ENCODE measurements at places on chromosomes 6 and 20.

- H3K27me3 ChIP-seq: no peaks in the 10 kb centered on the region
- no peaks in the 10 kb centered on the region for H3K36me3 ChIP-seq
- H3K4me3 ChIP-seq: no peak overlapping the region
- DNase-seq: no peak
- no peak overlapping the region for H3K27ac ChIP-seq
Observed at GRCh38 chr20:24892522-24892921, 56.5 kb upstream of the CST7 start.

DNA sequence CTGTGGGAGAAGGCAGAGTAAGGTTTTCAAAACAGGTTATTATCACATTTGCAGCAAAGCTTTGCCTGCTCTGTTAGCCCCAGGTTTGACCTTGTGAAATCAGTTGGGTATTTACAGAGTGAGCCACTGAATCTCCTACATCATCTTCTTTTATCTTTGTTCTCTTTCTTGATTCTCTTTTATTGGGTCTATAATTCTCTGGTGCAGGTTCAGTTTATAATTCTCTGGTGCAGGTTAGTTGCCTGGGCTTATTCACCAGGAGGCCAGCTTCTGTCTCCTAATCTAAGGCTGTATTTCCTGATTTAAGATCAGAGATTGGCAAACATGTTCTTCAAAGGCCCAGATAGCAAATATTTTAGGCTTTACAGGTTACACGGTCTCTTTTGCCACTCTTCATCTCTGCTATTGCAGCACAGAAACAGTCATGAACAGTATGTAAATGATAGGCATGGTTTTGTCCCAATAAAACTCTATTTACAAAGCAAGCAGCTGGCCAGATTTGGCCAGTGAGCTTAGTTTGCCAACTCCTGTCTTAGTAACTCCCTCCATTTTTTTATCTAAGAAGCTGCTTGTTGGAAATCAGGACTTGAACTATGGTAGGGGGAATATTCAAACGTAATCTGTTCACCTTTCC, 205.0 kb upstream of the RIMS1 start:
- H3K27me3 ChIP-seq: no peaks in the 10 kb centered on the region
- no peak overlapping the region for H3K27ac ChIP-seq
- DNase-seq: no peak
- H3K4me1 ChIP-seq: no peaks in the 10 kb centered on the region
- H3K36me3 ChIP-seq: no peaks in the 10 kb centered on the region

DNA sequence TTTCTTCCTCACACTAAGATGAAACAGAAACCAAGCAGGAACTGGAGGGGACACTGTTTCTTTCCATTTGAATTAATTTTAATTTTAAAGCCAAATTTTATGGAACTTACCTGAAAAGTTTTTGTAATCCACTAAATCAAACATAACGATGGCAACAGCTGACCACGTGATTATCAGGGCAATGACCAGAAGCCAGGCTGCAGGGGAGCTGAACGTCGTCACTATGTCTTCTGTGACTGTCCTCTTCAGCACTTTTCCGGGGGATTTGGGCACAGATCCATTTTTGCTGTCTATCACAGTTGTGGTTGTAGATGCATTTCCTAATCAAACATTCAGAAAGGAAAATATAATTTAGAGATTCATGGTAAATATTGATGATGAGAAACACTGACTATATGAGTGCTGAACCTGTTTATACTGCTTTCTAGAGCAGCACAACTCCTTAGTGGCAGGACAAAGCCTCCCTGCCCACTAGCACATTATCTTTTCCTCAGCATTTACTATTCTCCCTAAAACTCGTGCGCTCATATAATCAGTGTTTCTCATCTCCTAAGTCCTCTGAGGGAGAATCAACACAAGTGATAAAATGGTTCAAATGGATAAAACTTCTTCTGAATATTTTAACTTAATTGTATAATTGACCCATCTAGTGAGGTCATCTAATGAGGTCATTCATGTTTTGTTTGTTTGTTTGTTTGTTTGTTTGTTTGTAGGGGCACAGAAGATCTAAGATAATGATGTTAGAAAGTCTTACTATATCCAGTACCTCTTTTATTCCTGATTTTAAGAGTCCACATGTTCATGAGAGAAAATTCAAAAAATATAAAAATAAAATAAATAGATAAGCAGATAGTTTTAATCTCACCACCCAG, 65.7 kb downstream of the TRDN start:
- no peaks in the 10 kb centered on the region for H3K4me1 ChIP-seq
- H3K36me3 ChIP-seq: no peaks in the 10 kb centered on the region
- no peak overlapping the region for H3K4me3 ChIP-seq
- DNase-seq: no peak
- H3K27me3 ChIP-seq: no peaks in the 10 kb centered on the region

DNA sequence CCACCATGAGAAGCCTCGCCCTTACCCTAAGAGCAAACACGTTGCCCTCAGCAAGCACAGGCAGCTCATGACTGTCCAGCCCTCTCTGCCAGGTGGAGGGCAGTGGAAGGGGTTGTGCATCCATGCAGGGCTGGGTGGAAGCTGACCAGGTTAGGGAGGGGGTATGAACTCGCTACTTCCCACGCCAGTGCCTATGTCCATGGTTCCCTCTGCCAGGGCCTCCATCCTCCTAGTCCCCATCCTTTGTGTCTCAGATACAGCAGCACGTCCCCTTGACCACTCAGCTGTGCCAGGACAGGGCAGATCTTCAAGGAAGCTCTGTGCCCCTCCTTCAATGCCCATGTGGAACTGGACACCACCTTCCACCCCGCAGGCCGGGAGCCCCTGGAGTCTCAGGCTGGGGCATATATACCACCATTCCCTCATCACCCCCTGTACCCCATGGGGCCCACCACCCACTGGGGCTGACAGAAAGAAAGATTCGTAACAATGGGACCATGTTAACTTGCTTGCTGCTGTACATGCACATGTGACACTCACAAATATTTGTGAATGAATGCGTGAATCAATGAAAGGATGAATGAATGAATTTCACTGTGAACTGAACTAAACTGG, 90.7 kb downstream of the ANKRD60 start:
- H3K4me3 ChIP-seq: no peak overlapping the region
- H3K27ac ChIP-seq: no peak overlapping the region
- DNase-seq: no peak
- no peaks in the 10 kb centered on the region for H3K36me3 ChIP-seq

GRCh38 chr6:46894433-46894832, 27.3 kb downstream of the ADGRF5 start:
- no peak overlapping the region for H3K27ac ChIP-seq
- H3K36me3 ChIP-seq: no peaks in the 10 kb centered on the region
- H3K4me3 ChIP-seq: no peak overlapping the region
- DNase-seq: no peak
- no peaks in the 10 kb centered on the region for H3K4me1 ChIP-seq

- no peak for DNase-seq
- no peaks in the 10 kb centered on the region for H3K27me3 ChIP-seq
- no peak overlapping the region for H3K27ac ChIP-seq
- H3K4me3 ChIP-seq: no peak overlapping the region
- no peaks in the 10 kb centered on the region for H3K36me3 ChIP-seq
Observed at GRCh38 chr6:52976591-52977035, 18.5 kb downstream of the GSTA4 start.

DNA sequence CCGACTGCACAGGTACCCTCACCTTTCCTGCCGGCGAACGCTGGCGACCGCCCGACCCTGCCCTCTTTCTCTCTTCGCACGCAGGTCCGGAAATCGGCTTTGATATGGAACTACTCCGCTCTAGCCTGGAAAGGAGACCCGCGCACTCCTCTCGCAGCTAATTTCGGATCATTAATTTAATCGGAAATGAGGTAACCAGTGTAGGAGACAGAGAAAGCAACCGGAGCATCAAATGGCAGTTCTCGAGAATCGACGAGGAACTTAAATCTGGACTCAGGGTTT, 949 bp upstream of the ATXN1 start:
- H3K27me3 ChIP-seq: no peaks in the 10 kb centered on the region
- no peaks in the 10 kb centered on the region for H3K36me3 ChIP-seq

- no peaks in the 10 kb centered on the region for H3K4me1 ChIP-seq
- no peaks in the 10 kb centered on the region for H3K27me3 ChIP-seq
- no peaks in the 10 kb centered on the region for H3K36me3 ChIP-seq
- no peak overlapping the region for H3K27ac ChIP-seq
Observed at GRCh38 chr6:115629415-115629814, 431.3 kb downstream of the FRK start.

DNA sequence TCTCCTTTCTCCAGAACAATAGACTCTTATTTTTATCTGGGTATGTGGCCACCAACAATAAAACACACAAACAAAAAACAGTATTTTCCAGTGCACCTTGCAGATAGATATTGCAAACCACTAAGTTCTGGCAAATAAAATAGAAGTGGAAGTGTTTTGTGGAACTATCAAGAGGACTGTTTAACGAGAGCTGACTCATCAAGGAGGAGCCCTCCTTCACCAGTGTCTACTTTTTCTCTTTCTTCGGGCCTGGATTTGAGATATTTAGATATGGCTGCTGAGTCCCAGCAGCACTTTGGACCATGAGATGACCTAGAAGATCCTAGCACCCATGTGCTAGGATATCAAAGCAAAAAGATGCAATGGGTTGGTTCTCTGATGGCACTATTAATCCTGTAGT, 154.7 kb downstream of the AIG1 start:
- no peaks in the 10 kb centered on the region for H3K27me3 ChIP-seq
- no peaks in the 10 kb centered on the region for H3K4me1 ChIP-seq
- DNase-seq: no peak
- H3K4me3 ChIP-seq: no peak overlapping the region
- H3K27ac ChIP-seq: no peak overlapping the region

GRCh38 chr6:705047-705446, 12.1 kb upstream of the EXOC2 start:
- H3K27ac ChIP-seq: no peak overlapping the region
- no peaks in the 10 kb centered on the region for H3K27me3 ChIP-seq
- H3K4me1 ChIP-seq: no peaks in the 10 kb centered on the region
- H3K36me3 ChIP-seq: no peaks in the 10 kb centered on the region
- no peak for DNase-seq
- no peak overlapping the region for H3K4me3 ChIP-seq

GRCh38 chr6:85756982-85757381, 114.3 kb upstream of the SYNCRIP start:
- no peak for DNase-seq

DNA sequence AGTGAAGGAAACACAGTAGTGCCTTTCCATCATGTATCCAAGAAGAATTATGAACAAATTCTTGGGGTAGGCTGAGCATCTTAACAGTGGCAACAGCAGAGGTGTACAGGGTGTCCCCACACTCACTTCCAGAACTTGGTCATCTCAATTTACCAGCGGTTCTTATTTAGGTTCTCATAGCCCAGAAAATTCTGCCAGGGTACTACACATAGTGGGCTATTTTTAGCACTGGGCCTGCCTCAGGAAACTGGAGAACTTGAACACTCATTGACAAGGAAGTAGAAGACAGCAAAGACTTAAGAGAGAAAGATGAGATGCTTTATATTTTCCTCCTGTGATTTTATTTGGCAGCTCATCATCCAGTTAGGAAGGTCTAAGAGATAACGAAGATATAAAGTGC, 71.8 kb upstream of the PHIP start:
- DNase-seq: no peak
- no peaks in the 10 kb centered on the region for H3K4me1 ChIP-seq
- no peaks in the 10 kb centered on the region for H3K36me3 ChIP-seq
- no peak overlapping the region for H3K4me3 ChIP-seq

GRCh38 chr20:33015114-33015484, 7.6 kb downstream of the BPIFB2 start:
- no peak overlapping the region for H3K27ac ChIP-seq
- no peaks in the 10 kb centered on the region for H3K4me1 ChIP-seq
- no peak for DNase-seq

GRCh38 chr6:149170564-149171452, 146.7 kb upstream of the TAB2 start:
- no peak for DNase-seq
- peaks cover 28% of the 10 kb centered on the region for H3K4me1 ChIP-seq
- H3K4me3 ChIP-seq: no peak overlapping the region
- no peak overlapping the region for H3K27ac ChIP-seq
- H3K27me3 ChIP-seq: no peaks in the 10 kb centered on the region

DNA sequence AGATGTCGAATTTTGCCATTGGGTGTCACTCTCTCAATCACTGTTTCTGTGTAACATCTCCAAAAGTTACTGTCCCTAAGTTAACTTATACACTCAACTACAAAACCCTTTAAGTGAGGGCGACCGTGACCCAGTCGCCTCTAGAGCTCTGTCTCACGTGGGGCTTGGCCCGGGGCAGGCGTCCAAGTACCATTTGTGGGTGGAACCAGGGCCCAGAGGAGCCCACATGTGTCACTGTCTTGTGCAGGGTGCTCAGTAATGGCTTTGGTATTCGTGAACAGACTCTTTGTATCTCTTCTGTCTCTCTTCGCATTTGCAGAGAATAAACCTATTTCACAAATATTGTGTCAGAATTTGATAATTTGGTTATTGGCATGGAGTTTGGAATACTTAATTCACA, 109.9 kb upstream of the THBS2 start:
- no peak overlapping the region for H3K27ac ChIP-seq
- no peaks in the 10 kb centered on the region for H3K36me3 ChIP-seq
- H3K27me3 ChIP-seq: no peaks in the 10 kb centered on the region
- H3K4me1 ChIP-seq: no peaks in the 10 kb centered on the region
- DNase-seq: no peak

- no peaks in the 10 kb centered on the region for H3K36me3 ChIP-seq
- H3K27ac ChIP-seq: no peak overlapping the region
- no peak overlapping the region for H3K4me3 ChIP-seq
- no peaks in the 10 kb centered on the region for H3K27me3 ChIP-seq
- no peak for DNase-seq
Observed at GRCh38 chr6:99189823-99190721, 159.4 kb downstream of the FAXC start.

- H3K4me3 ChIP-seq: no peak overlapping the region
- peaks cover 8% of the 10 kb centered on the region for H3K4me1 ChIP-seq
- H3K27ac ChIP-seq: no peak overlapping the region
- peaks cover 21% of the 10 kb centered on the region for H3K27me3 ChIP-seq
- H3K36me3 ChIP-seq: no peaks in the 10 kb centered on the region
- no peak for DNase-seq
Observed at GRCh38 chr6:170286246-170286933, 4.5 kb downstream of the DLL1 start.

Measured in CD8-positive, alpha-beta memory T cell (primary cell).